ENCODE measurements at places on chromosomes 11 and 22.

GRCh38 chr11:113954235-113954634 lies 20.7 kb upstream of the HTR3A start:
- no peak for DNase-seq

DNA sequence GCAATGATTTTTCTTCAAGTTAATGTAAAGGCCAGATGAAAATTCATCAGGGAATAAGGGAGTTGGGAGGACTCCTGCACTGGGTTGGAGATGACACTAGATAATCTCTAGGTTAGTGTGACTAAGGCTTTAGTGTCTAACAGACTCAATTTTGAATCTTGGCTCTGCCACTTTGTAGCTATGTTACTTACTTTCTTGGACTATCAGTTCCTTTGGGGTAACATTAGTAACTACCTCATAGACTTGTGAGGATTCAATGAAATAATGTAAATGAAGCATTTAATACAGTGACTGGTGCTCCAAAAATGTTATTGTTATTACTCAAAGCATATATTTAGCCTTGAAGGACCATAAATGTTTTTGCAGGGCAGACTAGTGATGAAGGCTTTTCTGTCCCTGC lies 9.6 kb upstream of the CCDC89 start:
- DNase-seq: no peak

DNA sequence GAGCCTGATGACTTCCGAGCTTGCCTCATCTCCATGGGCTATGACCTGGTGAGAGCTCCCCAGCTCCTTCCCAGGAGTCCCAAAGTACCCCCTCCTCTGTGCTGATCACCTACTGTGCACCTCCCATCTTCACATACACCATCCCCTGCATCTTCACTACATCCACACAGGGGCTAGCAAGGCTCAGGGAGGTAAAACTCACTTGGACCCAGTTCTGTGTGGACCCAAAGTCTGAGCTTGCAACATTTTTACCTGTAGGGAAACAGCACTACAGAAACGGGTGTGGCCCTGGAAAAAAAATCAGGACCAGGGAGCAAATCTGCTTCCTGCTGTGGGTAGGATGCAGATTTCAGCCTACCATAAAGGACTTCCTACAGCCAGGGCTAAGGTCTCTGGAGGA lies 6.1 kb downstream of the CTSF start:
- no peak for DNase-seq

DNA sequence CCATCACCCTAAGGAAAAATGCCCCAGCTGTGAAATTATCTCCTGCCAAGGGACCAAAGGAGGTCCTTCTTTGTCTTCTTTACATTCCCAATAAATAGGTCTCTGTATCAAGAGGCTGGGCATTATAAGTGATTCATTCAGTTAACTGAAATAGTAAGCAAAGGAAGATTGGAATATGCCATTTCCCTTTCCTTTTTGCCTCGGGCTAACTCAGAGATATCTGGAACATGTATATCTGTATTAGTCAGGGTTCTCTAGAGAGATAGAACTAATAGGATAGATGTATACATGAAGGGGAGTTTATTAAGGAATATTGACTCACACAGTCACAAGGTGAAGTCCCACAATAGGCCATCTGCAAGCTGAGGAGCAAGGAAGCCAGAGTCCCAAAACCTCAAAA lies 15.3 kb upstream of the CWF19L2 start:
- no peak for DNase-seq

- DNase-seq: no peak
These were observed 181.3 kb downstream of the IGLL1 start for GRCh38 chr22:23398701-23399366.

- no peak for DNase-seq
These were observed 4.2 kb downstream of the PLAAT3 start for GRCh38 chr11:63609971-63610580.

- no peak for DNase-seq
These were observed 255.7 kb upstream of the NARS2 start for GRCh38 chr11:78830277-78830819.

DNA sequence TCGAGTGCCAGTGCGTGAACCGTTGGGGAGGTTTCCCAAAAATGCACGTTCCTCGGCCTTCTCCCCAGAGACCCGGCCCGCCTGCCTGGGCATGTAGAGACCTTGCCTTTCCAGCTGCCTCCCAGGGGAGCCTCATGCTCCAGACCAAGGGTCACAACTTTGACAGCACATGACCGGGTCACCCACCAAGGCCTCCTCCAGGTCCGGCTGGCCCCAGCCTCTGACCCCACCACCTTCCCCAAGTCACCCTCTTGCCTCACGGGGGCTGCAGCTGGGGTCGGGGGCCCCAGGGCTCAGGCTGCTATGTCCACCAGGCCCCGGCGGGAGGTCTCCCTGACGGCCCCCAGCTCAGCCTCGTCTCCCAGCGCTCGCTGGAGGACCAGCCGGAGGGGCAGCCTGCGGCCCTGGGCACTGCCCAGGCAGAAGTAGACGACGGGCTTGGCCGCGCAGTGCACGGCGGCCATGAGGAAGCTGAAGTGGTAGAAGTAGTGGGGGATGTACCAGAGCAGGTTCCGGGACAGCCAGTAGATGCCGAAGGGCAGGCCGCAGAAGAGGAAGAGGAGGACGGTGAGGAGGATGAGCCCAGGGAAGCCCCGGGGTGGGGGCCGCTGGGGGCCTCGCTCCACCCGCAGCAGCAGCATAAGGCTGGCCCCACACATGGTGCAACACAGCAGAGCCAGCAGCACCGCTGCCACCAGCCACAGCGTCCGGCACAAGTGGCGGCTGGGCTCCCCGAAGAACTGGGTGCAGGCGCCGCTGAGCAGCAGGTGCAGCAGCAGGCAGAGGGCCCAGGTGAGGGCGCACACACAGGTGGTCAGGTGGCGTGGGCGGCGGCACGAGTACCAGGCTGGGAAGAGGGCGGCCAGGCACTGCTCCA lies 4.4 kb downstream of the MRGPRE start:
- no peak for DNase-seq

DNA sequence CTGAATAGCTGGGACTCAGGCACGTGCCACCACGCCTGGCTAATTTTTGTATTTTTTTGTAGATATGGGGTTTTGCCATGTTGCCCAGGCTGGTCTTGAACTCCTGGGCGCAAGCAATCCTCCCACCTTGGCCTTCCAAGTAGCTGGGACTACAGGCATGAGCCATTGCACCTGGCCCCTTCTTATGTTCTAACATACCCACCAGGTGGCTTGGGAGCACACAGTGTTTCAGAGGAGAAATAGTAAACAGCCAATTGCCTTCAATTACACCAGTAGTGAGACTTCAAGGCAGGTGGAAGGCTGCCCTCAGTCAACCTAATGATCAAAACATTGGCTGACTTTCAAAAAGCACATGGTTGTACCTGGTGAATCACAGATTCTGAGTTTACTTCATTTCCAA lies 167.2 kb downstream of the SWAP70 start:
- DNase-seq: no peak

DNA sequence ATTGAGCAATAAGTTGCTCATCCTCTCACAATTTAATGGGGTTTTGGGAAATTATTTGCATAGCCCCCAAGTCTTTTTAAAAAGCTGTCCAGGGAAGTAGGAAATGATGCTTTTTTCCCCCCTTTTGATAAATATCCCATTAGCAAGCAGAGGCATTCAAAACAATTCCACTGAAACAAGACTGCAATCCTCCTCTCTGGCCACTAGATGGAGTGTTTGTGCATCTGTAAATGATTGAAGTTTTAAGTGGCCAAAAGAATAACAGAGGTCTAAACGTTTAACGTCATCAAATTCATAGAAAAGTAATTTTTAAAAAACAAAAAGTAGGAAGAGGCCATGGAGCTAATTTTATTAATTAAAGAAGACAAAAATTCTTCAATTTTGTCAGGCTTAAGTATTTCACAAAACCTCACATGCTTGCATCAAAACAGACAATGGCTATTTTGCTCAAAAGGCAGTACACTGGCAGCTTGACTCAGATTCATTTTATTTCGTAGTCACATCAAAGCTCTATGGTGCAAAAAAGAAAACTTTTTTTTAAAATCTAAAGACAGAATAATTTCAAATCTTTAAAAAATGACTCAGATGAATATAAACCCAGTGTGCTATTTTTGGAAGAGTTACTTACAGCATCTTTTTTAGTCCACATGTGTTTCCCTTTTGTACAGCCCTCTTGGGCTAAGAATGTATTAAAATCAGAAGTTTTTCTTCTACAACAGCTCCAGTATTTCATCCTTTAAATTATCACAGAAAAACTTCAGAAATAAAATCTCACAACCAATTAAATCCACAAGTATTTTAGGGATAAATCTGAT lies 17.8 kb downstream of the CHORDC1 start:
- DNase-seq: peak; percentile 61

DNA sequence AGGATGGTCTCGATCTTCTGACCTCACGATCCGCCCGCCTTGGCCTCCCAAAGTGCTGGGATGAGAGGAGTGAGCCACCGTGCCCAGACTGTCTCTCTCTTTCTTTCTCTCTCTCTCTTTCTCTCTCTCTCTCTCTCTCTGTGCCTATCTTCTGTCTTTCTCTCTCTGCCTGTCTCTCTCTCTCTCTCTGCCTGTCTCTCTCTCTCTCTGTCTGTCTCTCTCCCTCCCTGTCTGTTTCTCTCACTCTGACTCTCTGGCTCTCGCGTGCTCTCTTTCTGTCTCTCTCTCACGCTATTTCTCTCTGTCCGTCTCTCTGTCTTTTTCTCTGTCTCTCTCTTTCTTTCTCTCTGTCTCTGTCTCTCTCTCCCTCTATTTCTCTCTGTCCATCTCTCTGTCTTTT lies 3911.2 kb upstream of the OR11H1 start:
- DNase-seq: no peak

DNA sequence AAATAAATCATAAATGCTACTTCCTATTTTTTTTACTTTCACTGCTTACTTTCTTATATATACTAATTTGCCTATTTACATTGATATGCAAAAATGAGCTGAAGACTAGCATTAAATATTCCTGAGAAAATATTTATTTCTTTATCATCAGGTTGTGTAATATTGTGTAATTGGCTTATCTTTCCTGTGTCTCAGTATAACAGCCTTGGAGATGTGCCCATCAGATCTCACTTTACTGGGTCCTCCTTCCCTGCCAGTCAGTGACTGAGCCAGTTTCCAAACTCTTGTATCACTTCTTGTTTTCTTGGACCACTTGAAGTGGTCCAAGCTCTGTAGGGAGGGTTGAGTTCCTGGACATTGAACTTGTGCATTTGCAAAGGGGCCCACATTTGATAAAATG lies 900.0 kb downstream of the LUZP2 start:
- no peak for DNase-seq

DNA sequence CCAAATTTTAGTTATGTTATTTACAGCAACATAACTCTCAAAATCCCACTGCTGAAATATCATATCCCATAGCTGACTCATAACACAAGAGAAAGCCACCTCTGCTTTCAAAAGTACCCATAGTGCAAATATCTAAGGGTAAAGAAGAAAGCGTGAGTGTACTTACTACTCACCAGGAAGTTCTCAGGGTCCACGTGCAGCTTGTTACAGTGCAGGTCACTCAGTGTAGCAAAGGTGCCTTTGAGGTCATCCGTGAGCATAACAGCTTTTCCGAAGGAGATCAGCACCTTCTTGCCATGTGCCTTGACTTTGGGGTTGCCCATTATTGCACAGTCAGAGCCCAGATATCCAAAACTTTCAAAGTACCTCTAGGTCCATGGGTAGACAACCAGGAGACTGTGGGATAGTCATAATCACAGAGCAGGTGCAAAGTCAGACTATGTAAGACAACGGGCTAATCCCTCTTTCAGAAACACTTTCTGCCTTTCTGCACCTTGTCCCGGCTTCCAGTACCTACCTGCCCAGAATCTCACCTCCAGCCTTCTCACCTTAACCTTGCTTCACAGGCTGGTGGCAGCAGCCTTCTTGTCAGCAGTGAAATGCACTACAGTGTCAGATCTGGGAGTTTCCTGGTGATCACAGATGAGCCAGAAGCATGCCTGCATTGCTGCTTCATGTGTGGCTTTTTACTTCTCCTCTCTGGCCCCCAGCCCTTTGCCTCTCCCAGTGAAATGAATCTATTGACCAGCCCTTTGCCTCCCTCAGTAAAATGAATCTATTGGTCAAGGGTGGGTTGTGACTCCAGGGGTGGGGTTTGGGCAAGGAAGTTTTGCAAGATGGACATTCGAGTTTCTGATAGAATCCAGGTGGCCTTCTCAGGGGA lies 6.5 kb downstream of the HBG1 start:
- DNase-seq: no peak

- DNase-seq: no peak
These were observed 19.4 kb upstream of the LMO1 start for GRCh38 chr11:8283100-8283464.

DNA sequence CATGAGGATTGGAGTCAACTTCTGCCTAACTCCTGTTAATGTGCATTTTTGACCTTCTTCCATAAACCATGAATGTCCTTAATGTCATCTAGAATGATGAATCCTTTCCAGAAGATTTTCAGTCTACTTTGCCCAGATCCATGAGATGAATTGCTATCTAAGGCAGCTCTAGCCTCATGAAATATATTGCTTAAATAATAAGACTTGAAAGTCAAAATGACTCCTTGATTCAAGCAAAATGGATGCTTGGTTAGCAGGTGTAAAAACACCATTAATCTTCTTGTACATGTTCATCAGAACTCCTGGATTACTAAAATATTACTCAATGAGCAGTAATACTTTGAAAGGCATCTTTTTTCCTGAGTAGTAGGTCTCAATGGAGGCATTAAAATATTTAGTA lies 238.5 kb upstream of the ZC3H12C start:
- no peak for DNase-seq

- DNase-seq: no peak
These were observed 103.1 kb downstream of the TEAD1 start for GRCh38 chr11:12777208-12777874.

DNA sequence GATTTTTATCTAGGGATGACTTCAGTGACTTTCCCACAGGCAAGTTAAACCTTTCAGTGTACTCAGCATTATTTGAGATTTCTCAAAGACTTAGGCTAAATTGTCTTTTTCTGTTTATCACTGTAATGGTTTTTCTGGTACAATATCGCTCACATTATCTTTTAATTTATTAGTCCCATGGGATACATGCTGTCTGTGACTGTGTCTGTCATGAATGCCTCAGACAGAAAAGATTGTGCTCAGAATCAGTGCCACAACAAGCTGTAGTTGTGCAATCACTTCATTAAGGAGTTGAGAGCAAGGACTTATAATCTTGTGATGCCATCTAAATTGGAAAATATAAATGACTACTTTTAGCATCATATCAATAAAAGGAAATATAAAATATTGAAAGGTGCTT lies 2374.2 kb upstream of the RAG2 start:
- DNase-seq: no peak

All from Peyer's patch (tissue), 4 donors.